ENCODE measurements at places on chromosomes 2 and 18.

- DNase-seq, result no peak
Measured at GRCh38 chr2:98607104-98607503, 1.2 kb downstream of the COA5 start.

DNA sequence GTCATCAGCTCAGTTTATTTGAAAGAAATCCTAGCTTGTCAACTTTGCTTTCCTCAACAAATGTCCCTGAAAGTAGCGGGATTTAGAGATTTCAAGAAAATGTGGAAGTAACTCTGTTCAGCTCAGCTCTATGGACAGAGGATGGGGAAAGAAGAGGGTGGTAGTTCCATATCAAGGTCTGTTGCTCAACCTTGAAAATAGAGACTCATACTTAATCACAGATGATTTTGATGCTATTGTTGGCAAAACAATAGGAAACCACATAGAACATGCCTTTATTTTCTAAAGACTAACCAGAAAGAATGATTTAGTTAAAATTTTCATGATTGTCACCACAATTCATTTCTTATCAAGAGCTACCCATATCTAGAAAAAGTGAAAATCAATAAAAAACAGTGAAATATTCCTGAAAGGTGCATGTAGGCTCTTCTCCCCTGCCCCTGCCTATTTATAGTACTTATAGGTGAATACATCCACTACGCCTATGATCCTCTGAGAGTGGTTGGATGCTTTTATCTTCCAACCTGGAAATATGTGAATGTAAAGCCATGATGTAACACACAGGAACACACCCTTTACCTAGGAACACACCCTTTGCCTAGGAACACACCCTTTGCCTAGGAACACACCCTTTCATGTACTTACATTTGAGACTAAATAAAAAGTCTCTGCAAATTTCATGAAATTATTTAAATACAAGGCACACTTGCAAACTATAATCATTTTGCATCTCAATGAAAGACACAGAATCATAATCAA is 65.8 kb downstream of the ETAA1 start:
- no peak for DNase-seq

DNA sequence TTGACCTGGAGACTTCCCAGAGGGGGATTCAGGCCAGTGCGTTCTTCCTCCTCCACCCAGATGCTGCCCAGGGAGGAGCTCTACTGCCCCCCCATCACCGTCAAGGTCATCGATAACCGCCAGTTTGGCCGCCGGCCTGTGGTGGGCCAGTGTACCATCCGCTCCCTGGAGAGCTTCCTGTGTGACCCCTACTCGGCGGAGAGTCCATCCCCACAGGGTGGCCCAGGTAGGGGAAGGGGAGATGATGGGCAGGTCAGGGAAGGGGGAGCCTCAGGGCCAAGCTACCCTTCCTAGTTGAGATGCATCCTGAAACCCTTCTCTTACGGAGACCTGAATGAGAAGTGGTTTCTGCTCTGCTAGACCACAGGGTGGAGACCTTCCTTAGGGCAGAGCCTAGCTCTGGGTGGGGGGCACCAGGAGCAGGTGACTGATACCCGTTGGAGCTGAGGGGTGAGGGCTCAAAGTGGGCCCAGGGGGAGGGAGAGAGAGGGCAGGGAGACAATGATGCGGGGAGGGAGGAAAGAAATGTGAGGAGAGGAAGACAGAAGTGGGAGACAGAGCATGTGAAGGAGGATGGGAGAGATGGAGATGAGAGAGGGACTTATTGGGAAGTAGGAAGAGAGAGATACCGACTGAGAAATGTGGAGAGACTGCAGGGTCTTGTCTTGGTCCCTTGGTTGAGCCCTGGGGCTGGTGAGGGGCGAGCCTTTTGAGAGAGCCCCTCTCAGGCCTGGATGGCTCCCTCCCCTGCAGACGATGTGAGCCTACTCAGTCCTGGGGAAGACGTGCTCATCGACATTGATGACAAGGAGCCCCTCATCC is 159.4 kb downstream of the DYSF start:
- no peak for DNase-seq

DNA sequence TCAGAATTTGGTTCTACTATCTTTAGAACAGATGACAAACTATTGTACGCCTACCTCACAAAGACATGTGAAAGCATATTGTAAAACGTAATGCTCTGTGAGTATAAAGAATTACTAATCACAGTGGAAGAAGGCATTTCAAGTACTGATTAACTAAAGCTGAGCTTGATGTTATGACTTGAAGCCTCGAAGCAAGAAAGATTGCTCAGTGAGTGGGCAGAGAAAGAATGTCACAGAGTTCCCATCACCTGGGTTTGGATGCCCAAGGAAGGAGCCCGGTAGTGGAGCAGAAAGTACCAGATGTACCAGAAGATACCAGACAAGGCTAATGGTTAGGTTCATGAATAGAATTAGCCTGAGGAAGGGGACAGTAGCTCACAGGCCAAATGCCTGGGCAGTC is 39.5 kb upstream of the FAM110C start:
- no peak for DNase-seq

- no peak for DNase-seq
Measured at GRCh38 chr2:70558195-70558808, 4.7 kb upstream of the TGFA start.

All from stimulated activated CD4-positive, alpha-beta T cell treated with anti-CD3 and anti-CD28 coated beads, Interleukin-4, amount 100 ng/mL, for 1 hour (primary cell).